ENCODE measurements at places on chromosomes 3 and 15. TPM values are rescaled to one million over a fixed set of nuclear protein-coding genes. Genes with fewer than 3 reads are reported as not detected.

DNA sequence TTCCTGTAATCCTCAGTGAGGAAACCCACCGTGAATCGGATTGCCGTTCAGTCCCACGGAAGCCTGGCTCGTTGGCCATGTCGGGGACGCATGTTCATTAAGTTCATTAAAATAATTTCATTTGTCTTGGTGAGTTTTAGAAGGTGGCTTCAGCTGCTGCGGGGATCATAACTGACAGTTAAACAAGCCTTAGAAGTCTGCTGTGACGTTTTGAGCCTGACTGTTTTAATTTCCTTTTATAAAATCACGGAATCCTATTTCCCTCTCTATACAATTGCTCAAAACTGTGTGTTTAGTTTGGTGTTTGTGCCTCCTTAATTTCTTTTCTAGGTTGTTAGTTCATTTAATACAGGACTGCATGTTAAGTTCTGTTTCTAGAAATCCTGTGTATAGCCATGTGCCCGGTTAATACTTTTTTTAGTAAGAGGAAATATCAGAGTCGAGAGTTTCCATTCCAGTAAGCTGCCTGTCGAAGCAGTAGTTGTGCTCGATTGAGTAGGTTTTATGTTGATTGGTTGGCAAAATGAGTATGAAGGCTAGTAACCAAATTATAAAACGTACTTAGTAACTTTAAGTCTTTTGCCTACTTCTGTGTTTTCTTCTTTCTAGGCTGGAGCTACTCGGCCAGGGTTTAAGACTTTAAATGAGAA, 705 bp downstream of the NIPA2 start:
- H3K4me3 ChIP-seq: peak overlapping the region; percentile 89
- peak overlapping the region; percentile 97 for H3K27ac ChIP-seq
- no peaks in the 10 kb centered on the region for H3K27me3 ChIP-seq
- peaks cover 6% of the 10 kb centered on the region for H3K36me3 ChIP-seq

DNA sequence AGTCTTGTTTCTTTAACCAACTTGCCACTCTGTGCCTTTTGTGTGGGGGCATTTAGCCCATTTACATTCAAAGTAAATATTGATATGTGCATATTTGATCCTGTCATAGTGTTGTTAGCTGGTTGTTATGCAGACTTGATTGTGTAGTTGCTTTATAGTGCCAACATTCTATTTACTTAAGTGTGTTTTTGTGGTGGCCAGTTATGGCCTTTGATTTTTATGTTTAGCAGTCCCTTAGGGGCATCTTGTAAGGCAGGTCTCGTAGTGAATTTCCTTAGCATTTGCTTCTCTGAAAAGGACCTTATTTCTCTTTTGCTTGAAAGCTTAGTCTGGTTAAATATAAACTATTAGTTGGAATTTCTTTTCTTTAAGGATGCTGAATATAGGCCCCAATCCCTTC, 282.8 kb upstream of the NECTIN3 start:
- H3K27ac ChIP-seq: no peak overlapping the region
- H3K4me1 ChIP-seq: peaks cover 11% of the 10 kb centered on the region
- no peaks in the 10 kb centered on the region for H3K27me3 ChIP-seq
- no peak overlapping the region for H3K4me3 ChIP-seq

Gene SLC28A1
- 0.20 TPM for total RNA-seq

- H3K4me1 ChIP-seq: peaks cover 8% of the 10 kb centered on the region
- no peak overlapping the region for H3K27ac ChIP-seq
- H3K36me3 ChIP-seq: no peaks in the 10 kb centered on the region
- no peak for DNase-seq
- H3K4me3 ChIP-seq: no peak overlapping the region
Observed at GRCh38 chr3:17243621-17244020, 358.9 kb downstream of the PLCL2 start.

Gene ZNF620
- 15.1 TPM for total RNA-seq

GRCh38 chr3:148333091-148333490, 364.6 kb upstream of the AGTR1 start:
- no peaks in the 10 kb centered on the region for H3K27me3 ChIP-seq
- peaks cover 8% of the 10 kb centered on the region for H3K4me1 ChIP-seq
- DNase-seq: no peak
- H3K27ac ChIP-seq: no peak overlapping the region

DNA sequence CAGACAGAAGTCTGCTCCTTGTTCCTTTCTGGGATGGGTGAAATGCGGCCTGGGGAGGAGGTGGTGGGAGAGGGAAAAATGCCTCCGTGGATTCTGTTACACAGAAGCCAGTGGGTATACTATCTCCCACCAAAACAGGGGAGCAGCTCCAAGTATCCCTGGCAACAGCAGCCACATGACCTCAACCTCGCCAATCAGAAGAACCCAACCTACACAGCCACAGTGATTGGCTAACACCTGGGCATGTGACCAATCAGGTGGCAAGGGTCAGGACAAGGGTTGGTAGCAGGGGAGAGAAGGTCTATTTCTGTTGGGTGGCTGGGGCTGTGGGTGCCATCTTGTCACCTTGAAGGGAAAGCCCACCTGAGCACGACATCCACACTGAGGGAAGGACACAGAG, 9.1 kb upstream of the ACAD9 start:
- DNase-seq: no peak
- peaks cover 7% of the 10 kb centered on the region for H3K27me3 ChIP-seq
- H3K36me3 ChIP-seq: no peaks in the 10 kb centered on the region
- H3K27ac ChIP-seq: no peak overlapping the region
- no peak overlapping the region for H3K4me3 ChIP-seq

DNA sequence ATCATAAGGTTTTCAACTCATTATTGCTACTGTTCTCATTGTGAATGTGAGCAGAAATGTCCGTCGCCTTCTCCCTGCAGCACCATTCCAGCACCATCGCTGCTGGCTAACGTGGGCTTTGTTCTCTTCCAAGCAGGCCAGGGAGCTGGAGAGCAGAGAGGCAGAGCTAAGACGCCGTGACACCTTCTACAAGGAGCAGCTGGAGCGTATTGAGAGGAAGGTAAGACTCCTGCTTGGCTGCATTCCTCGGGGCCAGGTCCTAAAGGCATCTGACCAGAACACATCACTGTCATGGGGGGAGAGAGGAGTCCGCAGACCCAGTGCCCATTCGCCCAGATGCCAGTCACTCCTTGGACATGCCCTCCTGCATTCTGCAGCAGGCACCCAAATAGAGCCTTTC, 130.4 kb upstream of the PLXNA1 start:
- H3K4me3 ChIP-seq: no peak overlapping the region
- peaks cover 36% of the 10 kb centered on the region for H3K4me1 ChIP-seq
- DNase-seq: no peak
- H3K36me3 ChIP-seq: peaks cover 2% of the 10 kb centered on the region
- H3K27me3 ChIP-seq: no peaks in the 10 kb centered on the region

DNA sequence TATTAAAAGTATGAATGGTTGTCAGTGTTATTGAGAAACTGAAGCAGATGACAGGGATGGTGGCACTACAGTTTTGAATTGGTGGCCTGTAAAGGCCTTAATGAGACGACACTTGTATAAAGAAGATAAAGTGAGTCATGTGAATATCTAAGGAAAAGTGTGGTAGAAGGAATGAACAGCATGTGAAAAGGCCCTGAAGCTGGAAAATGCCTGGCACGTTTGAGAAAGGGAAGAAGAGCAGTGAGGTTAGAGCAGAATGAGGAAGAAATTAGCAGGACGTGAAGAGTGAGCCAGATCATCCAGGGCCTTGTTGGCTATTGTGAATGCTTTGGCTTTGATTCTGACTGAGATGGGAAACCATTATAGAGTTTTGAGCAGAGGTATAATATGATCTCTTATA, 387.6 kb upstream of the DPH6 start:
- no peak for DNase-seq
- peaks cover 14% of the 10 kb centered on the region for H3K4me1 ChIP-seq
- H3K27me3 ChIP-seq: no peaks in the 10 kb centered on the region
- H3K4me3 ChIP-seq: no peak overlapping the region

GRCh38 chr15:28994831-28995596, 109.2 kb downstream of the APBA2 start:
- no peak overlapping the region for H3K27ac ChIP-seq
- H3K4me1 ChIP-seq: peaks cover 12% of the 10 kb centered on the region
- peaks cover 10% of the 10 kb centered on the region for H3K36me3 ChIP-seq
- DNase-seq: no peak
- no peaks in the 10 kb centered on the region for H3K27me3 ChIP-seq

- no peaks in the 10 kb centered on the region for H3K27me3 ChIP-seq
- no peaks in the 10 kb centered on the region for H3K36me3 ChIP-seq
- no peak overlapping the region for H3K4me3 ChIP-seq
- DNase-seq: no peak
- H3K27ac ChIP-seq: no peak overlapping the region
Observed at GRCh38 chr3:190356246-190356645, 31.7 kb upstream of the CLDN16 start.

- no peaks in the 10 kb centered on the region for H3K36me3 ChIP-seq
- no peak for DNase-seq
- H3K27ac ChIP-seq: no peak overlapping the region
- H3K4me3 ChIP-seq: no peak overlapping the region
- H3K27me3 ChIP-seq: no peaks in the 10 kb centered on the region
- H3K4me1 ChIP-seq: peaks cover 7% of the 10 kb centered on the region
Observed at GRCh38 chr3:196192036-196192523, 19.1 kb downstream of the ZDHHC19 start.

Gene MANF
- total RNA-seq: 99.7 TPM

DNA sequence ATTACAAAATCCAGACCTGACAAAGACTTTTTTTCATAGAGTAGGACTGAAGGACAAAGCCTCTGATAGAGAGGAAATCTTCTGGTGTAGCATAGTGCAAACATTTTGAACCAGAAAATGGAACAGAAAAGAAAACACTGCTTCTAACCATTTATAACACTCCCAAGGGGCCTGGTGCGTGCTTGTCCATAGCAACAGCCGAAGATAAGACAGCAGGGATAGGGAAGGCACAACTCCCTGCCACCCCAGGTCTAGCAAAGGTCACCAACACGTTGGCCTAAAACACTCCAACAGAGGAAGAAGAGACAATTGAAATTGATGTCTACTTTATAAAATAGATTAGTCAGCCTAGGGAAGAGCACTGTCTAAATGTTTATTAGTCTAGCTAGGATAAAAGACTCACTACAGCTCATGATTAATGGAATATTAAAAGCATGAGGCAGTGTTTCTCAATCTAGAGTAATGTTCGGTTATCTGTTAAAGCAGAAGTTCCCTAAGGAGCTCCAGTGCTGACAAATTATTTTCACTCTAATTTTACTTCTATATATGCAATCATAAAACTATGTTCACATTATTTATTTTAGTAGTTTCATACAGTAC, 145.2 kb downstream of the P3H2 start:
- DNase-seq: no peak
- H3K36me3 ChIP-seq: peaks cover 27% of the 10 kb centered on the region
- H3K4me3 ChIP-seq: no peak overlapping the region

DNA sequence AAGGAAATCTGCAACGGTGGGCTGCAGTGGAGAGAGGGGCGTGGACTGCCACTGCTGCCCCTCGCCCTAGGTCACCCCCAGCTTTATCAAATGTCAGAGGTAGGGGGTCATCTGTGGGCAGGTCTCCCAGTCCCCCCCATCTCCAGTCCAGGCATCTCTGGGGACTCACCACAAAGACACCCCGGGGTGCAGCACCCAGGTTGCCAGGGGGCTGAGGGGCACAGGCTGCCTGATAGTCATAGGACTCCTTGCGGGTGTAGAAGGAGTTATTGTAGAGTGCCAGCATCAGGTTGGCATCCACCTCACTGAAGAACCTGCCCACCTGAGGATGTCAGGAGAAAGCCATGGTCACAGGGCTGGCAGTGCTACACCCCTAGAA, 6.5 kb upstream of the TMEM115 start:
- H3K4me1 ChIP-seq: peaks cover 19% of the 10 kb centered on the region
- no peak for DNase-seq
- no peak overlapping the region for H3K27ac ChIP-seq
- no peaks in the 10 kb centered on the region for H3K36me3 ChIP-seq
- H3K4me3 ChIP-seq: peak overlapping the region; percentile 80

GRCh38 chr3:113594066-113594465, 61.7 kb downstream of the SIDT1 start:
- peaks cover 2% of the 10 kb centered on the region for H3K27me3 ChIP-seq
- H3K4me3 ChIP-seq: no peak overlapping the region
- no peak overlapping the region for H3K27ac ChIP-seq
- no peaks in the 10 kb centered on the region for H3K4me1 ChIP-seq

DNA sequence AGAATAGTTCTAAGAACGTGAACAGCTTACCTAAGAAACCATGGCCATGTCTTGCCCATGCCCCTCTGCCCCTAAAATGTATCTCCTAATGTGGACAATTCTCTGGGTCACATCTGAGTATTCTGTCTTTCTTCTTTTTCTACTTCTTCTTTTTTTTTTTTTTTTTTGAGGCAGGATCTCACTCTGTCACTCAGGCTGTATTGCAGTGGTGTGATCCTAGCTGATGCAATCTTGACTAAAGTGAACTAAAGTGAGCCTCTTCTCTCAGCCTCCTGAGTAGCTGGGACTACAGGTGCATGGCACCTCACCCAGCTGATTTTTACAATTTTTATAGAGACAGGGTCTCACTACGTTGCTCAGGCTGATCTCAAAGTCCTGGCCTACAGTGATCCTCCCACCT, 204.8 kb upstream of the ZPLD1 start:
- no peaks in the 10 kb centered on the region for H3K27me3 ChIP-seq
- peaks cover 30% of the 10 kb centered on the region for H3K4me1 ChIP-seq
- no peaks in the 10 kb centered on the region for H3K36me3 ChIP-seq
- no peak overlapping the region for H3K4me3 ChIP-seq

Gene CDHR4
- total RNA-seq: not detected

- no peaks in the 10 kb centered on the region for H3K36me3 ChIP-seq
- H3K27ac ChIP-seq: no peak overlapping the region
- H3K27me3 ChIP-seq: no peaks in the 10 kb centered on the region
- H3K4me1 ChIP-seq: no peaks in the 10 kb centered on the region
- no peak overlapping the region for H3K4me3 ChIP-seq
Observed at GRCh38 chr3:44323341-44323955, 15.1 kb upstream of the TCAIM start.

Gene TIGIT
- not detected for total RNA-seq

- no peak for DNase-seq
- H3K4me3 ChIP-seq: no peak overlapping the region
- no peak overlapping the region for H3K27ac ChIP-seq
- H3K36me3 ChIP-seq: no peaks in the 10 kb centered on the region
- peaks cover 2% of the 10 kb centered on the region for H3K4me1 ChIP-seq
Observed at GRCh38 chr3:181383760-181384159, 328.0 kb upstream of the SOX2 start.

Gene ILDR1
- total RNA-seq: 4.1 TPM

Data from mesothelial cell of epicardium (in vitro differentiated cells).